ENCODE measurements at places on chromosomes 1 and 21. TPM values are rescaled to one million over a fixed set of nuclear protein-coding genes. Genes with fewer than 3 reads are reported as not detected.

Gene DISP3
- total RNA-seq: 0.34 TPM

Gene ATAD3C
- 8.0 TPM for total RNA-seq

Gene CFHR5
- total RNA-seq: not detected

Gene PCSK9
- 0.16 TPM for total RNA-seq

Gene GNB1
- 304 TPM for total RNA-seq

Gene ADORA3
- 5.8 TPM for total RNA-seq

Gene AMY2B
- 38.0 TPM for total RNA-seq

Gene DEDD
- total RNA-seq: 34.0 TPM

Gene GLMN
- 13.9 TPM for total RNA-seq

Gene ZNF648
- 0.23 TPM for total RNA-seq

Gene RPTN
- not detected for total RNA-seq

Gene SPRR1A
- total RNA-seq: 13.8 TPM

Gene SSX2IP
- total RNA-seq: 21.2 TPM

Gene KCNE1
- total RNA-seq: 2.3 TPM

Gene BRDT
- not detected for total RNA-seq

Gene POU2F1
- 31.5 TPM for total RNA-seq

Gene CYYR1
- total RNA-seq: 27.6 TPM

Gene ADGRL2
- 41.9 TPM for total RNA-seq

Gene MPL
- 0.55 TPM for total RNA-seq

Gene GPR37L1
- total RNA-seq: 0.10 TPM

Gene MLLT11
- 1.4 TPM for total RNA-seq

Gene MFSD2A
- 28.5 TPM for total RNA-seq

Gene AZIN2
- 4.6 TPM for total RNA-seq

Gene SYPL2
- total RNA-seq: 2.0 TPM

Gene RNU1-2
- 1,626 TPM for total RNA-seq

Gene CDC42SE1
- total RNA-seq: 172 TPM

Gene CDKN2C
- total RNA-seq: 11.0 TPM

Gene ARHGAP29
- 30.0 TPM for total RNA-seq

Gene NID1
- 89.3 TPM for total RNA-seq

Gene EMC1
- 54.6 TPM for total RNA-seq

Gene KRTAP19-1
- total RNA-seq: not detected

Gene OLIG1
- total RNA-seq: not detected

Gene ITSN1
- 52.5 TPM for total RNA-seq

Gene DYNLT5
- 3.1 TPM for total RNA-seq

Gene CHODL
- 1.1 TPM for total RNA-seq

Gene PTBP2
- total RNA-seq: 50.0 TPM

Gene ZFYVE9
- total RNA-seq: 39.2 TPM

Gene APOBEC4
- not detected for total RNA-seq

Gene C8B
- not detected for total RNA-seq

Gene GCSAML
- 0.91 TPM for total RNA-seq

Gene DCST2
- total RNA-seq: 1.2 TPM

Gene INPP5B
- total RNA-seq: 38.1 TPM

All from ureter (tissue), 1 donor.